Jurkat, Clone E6-1 (cell line): ENCODE measurements at places on chromosomes 5 and 9.

DNA sequence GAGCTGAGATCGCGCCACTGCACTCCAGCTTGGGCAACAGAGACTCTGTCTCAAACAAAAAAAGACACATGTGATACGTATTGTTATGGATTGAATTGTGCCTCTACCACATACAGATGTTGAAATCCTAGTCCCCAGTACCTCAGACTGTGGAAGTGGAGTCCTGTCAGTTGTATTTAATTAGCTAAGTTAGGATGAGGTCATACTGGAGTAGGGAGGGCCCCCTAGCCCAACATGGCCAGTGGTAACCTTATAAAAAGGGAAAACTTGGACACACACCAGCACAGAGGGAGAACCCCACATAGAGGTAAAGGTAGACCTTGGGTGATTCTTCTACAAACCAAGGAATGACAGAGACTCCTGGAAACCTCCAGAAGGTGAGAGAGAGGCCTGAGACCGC lies 119.8 kb downstream of the GADD45G start:
- no peak for DNase-seq

GRCh38 chr5:176528761-176529115 lies 8.5 kb downstream of the RNF44 start:
- no peak for DNase-seq

DNA sequence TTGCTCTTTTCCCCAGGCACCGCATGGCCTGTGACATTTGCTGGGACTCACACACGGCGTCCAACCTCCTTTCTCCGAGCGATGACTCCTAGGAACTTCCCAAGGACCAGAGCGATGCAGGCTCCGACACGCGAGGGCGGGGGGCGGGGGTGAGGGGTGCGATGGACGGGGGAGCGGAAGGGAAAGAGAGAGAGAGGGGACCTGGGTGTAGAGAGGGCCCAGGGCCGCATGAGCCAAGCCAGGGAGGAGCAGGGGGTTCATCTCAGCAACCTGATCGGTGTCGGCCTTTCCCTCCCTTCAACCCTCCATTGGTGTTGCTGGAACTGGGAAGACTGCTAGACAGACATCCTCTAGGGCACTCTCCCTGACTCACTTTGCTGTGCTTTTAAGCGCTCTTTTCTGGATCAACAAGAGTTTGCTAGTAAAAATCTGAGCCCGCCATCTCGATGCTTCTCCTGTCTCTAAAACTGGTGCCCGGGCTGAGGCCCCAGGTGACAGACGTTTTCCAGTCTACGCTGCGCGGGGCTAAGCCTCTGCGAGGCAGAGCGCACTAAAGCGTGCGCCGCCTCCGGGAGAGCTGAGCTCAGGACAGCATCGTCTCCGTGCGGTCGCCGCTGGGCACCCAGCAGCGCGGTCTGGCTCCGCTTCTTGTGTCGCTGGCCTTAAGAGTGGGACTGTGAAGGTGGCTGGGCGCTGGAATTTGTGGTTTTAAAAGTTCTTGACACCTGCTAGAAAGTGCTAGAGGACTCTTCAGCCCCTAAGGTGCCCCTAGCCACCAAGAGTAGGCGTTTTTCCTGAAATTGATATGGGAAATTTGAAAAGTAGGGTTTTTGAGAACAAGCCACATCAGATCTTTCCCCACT lies 1.0 kb upstream of the TSLP start:
- no peak for DNase-seq

GRCh38 chr5:67693956-67694809 lies 497.6 kb upstream of the CD180 start:
- no peak for DNase-seq

GRCh38 chr5:128667751-128668150 lies 129.7 kb upstream of the FBN2 start:
- DNase-seq = no peak

DNA sequence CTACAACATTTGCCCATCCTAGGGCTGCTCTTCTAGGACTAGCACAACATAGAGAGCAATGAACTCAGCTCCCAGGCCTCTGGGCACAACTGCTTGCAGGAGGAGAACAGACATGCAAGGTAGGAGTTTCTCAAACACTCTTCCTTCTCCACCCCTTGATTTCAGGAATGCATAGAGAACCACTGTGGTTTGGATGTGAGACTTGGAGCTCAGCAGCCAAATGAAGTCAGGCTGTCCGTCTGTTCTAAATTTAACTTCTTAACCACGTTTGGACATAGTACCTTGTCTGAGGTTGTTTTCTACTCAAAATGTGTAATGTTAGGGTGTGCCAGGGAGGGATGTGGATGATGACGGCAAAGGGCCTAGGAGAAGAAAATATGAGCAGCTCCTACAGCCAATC lies 515.1 kb upstream of the TNC start:
- DNase-seq = no peak

- no peak for DNase-seq
Observed at GRCh38 chr5:9851458-9851857, 221.3 kb upstream of the TAS2R1 start.

- no peak for DNase-seq
Observed at GRCh38 chr5:10555277-10555684, 8.6 kb upstream of the ANKRD33B start.

DNA sequence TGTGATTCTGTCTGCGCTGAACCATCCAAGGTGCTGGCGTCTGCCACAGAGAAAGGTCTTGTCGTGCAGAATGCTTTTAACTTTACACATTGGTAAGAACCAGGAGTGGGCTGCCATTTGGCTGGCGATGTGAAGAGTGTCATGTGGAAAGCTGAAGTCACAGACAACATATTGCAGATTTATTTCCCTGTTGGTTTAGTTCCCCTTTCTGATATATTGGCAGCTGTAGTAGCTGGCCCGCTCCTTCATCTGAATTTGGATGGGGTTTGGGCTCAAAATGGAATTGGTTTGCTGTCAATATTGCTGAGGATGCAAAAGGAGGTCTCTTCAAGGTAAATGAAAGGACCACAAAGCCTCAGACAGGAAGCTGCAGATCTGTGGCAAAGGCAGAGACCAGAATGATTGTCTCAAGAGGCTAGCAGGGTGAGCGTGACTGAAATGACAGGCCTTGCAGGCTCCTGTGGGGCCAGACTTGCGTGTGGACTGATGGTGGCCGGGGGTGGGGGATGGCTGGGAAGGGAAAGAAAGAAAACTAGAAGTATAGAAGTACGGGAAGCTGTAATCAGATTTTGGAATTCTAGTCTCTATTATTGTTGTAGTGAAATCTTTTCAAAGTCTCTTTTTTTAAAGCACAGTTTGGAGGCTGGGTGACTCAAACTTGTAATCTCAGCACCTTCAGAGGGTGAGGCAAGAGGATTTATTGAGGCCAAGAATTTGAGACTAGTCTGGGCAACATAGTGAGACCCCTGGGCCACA lies 25.1 kb upstream of the CD180 start:
- peak; percentile 35 for DNase-seq

DNA sequence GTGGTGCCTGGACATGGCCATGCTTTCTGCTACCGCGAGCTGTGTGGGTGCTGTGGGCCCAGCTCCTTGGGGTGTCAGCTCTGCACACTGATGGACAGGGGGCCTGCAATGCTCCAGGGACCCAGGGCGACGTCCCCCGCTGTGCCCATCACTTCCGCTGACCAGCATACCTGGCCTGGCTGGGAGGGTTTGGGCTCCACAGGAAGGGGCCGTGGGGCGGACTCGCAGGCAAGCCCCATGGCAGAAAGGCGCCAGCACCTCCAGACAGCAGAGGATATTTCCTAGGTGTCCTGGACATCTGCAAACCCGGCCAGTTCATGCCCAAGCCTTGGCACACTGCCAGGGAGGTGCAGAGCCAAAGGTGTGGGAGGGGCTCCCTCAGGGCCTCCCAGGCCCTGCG lies 295.8 kb upstream of the IRX4 start:
- DNase-seq = no peak

DNA sequence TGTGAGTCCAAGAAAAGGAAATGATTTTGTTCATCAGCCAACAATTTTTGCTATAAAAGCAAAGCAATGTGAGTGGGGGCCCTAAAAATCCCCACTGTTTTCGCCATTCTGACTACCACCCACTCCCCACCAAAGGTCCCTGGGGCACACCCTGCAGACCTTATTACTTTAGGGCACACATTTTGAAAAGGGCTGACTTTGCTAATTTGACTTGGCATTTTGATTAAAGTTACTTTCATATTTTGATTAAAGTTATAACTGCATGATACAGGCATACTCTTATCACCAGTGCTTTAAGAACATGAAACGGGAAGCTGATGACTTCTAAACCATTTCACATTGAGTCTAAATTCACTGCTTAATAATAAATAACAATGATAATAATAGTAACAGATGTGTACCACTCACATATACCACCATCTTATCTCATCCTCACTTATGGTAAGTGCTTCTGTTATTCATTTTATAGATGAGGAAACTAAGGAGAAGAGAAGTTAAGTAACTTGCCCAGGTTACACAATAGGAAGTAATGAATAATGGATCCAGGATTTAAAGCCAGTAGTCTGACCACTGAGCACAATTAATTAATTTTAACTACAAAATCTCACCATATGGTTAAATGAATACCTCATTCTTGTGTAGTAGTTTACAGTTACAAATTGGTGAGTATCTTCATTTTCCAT lies 25.4 kb upstream of the NR3C1 start:
- no peak for DNase-seq

- DNase-seq = no peak
Observed at GRCh38 chr9:137750566-137750965, 127.0 kb upstream of the CACNA1B start.

- DNase-seq = peak; percentile 7
Observed at GRCh38 chr5:133824661-133825254, 143.7 kb downstream of the C5orf15 start.

- DNase-seq = no peak
Observed at GRCh38 chr5:136910625-136911024, 545.3 kb upstream of the TRPC7 start.

GRCh38 chr9:929719-930118 lies 46.7 kb upstream of the DMRT3 start:
- no peak for DNase-seq

GRCh38 chr5:149442563-149443182 lies 63.6 kb upstream of the IL17B start:
- DNase-seq = no peak
